Left renal cortex interstitium (tissue), 4 donors: ENCODE measurements at places on chromosomes 3 and 15.
A peak's percentile ranks its signal among the peaks of the same experiment; 100 is the strongest.

- no peak for DNase-seq
Observed at GRCh38 chr15:57290187-57290586, 86.1 kb upstream of the CGNL1 start.

DNA sequence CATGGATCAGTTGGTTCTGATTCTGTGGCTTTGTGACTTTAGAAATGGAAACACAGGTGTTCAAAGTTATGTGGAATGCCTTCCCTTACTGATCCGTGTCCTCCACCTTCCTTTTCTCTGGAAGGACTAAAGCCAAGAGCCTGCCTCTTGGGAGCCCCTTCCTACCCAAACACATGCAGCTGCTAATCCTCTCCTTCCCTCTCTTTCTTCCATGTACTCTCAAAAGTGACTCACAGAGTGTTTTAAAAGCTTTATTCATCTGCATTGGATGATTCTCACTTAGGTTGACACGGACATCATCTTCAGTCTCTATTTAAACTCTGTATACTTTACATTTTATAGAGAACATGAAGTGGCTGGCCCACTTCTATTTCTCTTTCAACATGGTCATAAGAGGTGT lies 856.5 kb upstream of the ARPP21 start:
- no peak for DNase-seq

- no peak for DNase-seq
Observed at GRCh38 chr3:152243301-152243711, 25.4 kb upstream of the MBNL1 start.

GRCh38 chr3:69339760-69340159 lies 46.1 kb downstream of the FRMD4B start:
- DNase-seq: no peak

- no peak for DNase-seq
Observed at GRCh38 chr3:185469542-185469941, 29.3 kb downstream of the TMEM41A start.

GRCh38 chr15:71239592-71240364 lies 124.5 kb downstream of the THSD4 start:
- DNase-seq: no peak

GRCh38 chr15:99508311-99508645 lies 57.5 kb upstream of the MEF2A start:
- DNase-seq: no peak

DNA sequence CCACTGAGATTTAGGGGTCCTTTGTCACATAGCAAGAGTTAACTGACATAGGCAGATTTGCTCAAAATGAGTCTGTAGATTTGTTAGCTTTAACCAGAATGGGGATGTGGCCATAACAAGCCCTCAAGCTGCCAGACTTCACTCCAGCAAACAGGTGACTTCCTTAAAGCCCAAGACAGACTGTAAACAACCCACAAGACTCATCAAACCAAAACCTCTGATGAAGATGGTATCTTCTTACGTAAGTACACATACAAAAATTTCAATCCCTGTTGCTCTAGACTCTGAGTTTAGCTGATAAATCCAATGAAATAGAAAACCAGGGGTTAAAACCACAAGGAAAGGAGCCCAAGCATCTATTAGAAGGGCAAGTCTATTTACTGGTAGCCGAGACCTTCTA lies 18.2 kb upstream of the ZBTB20 start:
- DNase-seq: no peak

GRCh38 chr3:152218602-152219001 lies 50.1 kb upstream of the MBNL1 start:
- DNase-seq: no peak

DNA sequence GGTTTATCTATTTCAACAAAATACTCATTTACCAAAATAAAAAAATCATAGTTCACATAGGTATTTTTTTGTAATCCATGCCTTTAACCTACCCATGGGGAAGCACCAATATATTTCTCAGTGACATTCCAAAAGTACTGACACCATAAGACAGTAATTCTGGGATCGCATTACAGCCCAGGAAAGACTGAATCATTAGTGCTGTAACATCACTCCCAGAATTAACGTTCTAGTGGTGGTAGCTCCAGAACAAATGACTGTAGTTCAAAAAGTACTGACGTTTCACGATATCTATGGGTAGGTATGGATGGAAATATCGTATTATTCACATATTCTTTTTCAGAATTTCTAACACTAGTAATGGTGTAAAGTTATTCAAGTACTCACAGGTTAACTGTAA lies 54.3 kb upstream of the NEK10 start:
- DNase-seq: no peak

- DNase-seq: no peak
Observed at GRCh38 chr3:108180194-108180593, 42.0 kb downstream of the IFT57 start.

DNA sequence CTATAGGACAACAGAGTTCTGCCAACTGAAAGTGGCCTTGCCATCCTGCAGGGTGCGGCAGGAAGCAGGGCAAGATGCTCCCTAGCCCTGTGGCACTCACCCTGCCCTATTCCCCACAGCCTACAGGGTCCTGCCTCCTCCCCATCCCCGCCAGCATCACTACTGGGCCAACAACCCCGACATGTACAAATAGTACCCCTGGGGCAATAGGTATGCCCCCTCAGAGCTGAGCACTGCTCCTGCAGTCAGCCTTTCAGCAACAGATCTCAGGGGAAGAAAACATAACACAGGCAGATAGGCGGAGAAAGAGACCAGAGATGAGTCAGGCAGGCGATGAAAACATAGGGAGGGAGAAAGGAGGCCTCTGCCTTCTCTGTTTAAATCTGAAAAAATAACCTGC lies 74.7 kb downstream of the XXYLT1 start:
- DNase-seq: no peak

- DNase-seq: no peak
Observed at GRCh38 chr3:130968221-130968620, 58.4 kb downstream of the ASTE1 start.

DNA sequence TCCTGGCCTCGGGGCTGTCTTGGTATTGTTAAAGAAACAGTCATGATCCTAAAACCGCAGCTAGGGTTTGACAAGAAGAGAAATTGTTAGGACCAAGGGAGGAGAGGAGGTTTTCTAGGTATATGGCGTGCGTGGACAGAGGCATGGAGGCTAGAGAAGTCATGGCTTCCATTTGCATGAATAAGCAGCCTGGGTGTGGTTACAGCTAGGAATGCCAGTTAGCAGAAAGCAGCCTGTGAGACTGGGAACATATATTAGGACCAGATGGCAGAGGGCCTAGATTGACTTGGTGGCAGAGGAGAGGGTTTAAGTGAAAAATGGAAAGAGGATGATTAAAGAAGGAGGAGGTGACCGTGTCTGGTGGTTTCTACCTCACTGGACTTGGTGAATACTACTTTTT lies 573.6 kb upstream of the ARRDC4 start:
- no peak for DNase-seq

- no peak for DNase-seq
Observed at GRCh38 chr3:104323226-104323625, 1043.5 kb upstream of the ALCAM start.

GRCh38 chr15:55239440-55240124 lies 42.8 kb upstream of the RSL24D1 start:
- no peak for DNase-seq

DNA sequence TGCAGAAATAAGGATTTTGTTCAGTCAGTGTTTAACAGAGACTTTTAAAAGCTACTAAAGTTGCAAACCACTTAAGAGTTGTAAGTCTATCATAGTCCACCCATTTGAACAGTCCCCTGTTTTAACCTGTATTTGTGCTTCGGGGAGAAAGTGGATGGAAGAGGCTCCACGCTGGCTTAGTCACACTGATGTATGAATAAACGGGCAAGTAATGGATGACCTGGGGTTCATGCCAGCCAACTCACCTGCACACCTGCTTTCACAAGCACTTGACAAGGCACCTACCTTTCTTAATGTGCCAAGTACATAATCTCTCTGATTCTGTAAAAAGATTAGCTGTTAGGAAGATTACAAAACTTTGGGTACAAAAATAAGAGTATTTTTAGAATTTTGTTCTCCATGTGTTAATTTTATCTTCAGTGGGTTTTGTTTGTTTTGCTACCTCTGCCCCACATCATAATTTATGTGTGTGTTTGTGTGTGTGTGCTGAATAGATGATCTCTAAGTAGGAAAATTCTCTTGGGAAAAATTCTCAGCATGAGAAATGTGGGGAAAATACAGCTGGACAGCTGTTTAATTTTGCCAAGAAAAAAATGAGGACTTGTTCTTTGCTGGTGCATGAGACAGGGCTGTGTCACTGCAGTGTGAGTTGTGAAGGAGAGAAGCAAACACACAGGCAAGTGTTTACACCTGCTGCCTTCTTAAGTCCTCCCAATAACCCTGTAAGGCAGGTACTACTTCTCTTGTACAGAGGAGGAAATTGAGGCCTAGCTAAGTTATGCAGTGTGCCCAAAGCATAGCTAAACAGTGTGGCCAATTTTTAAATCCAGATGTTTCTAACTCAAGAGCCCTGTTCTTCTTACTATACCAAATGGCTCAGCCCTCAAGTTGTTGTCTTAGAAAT lies 181.2 kb upstream of the IL12A start:
- DNase-seq: no peak

- DNase-seq: no peak
Observed at GRCh38 chr15:29135309-29135657, 134.3 kb downstream of the NSMCE3 start.

DNA sequence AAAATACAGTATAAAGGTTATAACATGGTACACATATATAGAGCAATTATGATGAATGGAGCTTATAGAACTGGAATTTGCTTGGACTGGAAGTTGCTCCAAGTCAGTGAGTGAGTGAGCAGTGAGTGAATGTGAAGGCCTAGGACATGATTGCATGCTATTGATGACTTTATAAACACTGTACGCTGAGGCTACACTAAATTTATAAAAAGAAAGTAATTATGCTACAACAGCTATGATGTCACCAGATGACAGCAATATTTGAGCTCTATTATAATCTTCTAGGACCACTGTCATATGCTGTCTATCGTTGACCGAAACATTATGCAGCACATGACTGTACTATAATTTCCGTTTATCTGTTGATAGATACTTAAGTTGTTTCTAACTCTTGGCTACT lies 463.3 kb downstream of the EPHA6 start:
- no peak for DNase-seq

DNA sequence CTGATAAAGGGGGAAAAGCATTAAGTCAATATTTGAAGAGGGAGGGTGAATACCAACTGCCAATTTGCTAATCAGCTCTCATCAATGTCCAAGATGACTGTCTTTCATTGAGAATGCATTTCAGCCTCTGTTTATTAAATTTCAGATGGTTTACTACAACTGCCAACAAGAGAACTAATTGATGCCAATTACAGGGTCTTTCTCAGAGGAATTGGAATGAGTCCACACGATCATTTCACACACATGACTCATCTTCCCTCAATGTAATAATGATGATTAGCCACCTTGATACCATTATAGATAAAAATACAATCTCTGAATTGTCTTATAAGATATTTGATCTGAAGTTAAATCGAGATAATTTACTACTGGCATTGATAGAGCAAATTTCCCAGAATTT lies 1274.4 kb downstream of the ROBO2 start:
- no peak for DNase-seq

DNA sequence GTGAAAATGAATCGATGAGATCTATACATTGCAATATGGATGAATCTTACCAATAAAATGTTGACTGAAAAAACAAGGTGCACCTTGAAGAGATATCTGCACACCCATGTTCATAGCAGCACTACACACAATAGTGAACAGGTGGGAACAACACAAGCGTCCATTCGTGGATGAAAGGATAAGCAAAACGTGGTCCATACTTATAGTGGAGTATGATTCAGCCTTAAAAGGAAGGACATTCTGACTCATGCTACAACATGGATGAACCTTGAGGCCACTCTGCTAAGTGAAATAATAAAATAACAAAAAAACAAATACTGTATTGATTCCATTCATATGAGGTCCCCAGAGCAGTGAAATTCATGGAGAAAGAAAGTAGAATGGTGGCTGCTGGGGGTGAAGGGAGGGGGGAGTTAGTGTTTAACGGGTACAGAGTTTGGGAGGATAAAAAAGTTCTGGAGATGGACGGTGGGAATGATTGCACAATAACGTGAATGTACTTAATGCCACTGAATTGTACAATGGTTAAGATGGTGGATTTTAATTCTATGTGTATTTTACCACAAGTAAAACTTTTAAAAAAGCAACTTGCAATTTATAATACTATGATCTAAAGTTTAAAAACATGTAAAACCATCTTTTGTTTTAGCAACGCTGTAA lies 35.6 kb downstream of the IQSEC1 start:
- DNase-seq: no peak

DNA sequence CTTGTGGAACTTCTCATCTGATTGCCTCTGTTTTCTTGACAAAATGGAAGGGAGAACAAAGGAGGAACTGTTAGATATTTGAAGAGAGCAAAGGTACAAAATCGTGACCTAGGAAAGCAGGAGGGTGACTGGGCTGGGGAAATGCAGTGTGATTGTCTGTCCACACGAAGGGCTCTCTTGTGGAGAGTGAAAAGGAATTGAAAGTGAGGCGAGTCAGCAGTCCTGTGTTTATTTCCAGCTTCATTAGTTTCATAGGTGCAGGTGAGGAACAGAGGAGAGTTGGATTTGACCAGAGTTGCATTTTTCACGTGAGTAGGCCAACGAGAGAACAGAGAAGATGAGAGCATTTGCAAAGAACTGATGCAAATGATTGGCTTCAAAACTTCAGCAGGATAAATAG lies 336.4 kb upstream of the SATB1 start:
- DNase-seq: no peak

GRCh38 chr15:74179983-74180880 lies 6.7 kb downstream of the ISLR start:
- no peak for DNase-seq

DNA sequence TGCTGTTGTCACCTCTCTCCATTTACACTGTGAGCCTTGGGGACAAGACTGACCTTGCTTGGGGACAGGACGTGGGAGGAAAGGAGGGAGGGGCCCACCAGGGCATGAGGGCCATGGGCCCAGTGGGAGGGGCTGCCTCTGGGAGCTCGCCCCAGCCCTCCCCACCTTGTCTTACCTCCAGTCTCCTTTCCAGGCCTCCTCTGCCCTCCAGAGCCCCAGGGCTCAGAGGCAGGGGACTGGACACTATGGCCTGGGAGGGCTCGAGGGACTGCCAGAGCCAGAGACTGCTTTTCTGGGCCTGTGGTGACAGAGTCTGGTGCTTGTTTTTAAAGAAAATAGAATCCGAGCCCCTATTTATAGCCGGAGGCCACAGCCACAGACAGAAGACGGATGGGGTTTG lies 10.2 kb downstream of the CSPG4 start:
- DNase-seq: no peak

- DNase-seq: no peak
Observed at GRCh38 chr15:90924375-90924774, 8.0 kb downstream of the HDDC3 start.

DNA sequence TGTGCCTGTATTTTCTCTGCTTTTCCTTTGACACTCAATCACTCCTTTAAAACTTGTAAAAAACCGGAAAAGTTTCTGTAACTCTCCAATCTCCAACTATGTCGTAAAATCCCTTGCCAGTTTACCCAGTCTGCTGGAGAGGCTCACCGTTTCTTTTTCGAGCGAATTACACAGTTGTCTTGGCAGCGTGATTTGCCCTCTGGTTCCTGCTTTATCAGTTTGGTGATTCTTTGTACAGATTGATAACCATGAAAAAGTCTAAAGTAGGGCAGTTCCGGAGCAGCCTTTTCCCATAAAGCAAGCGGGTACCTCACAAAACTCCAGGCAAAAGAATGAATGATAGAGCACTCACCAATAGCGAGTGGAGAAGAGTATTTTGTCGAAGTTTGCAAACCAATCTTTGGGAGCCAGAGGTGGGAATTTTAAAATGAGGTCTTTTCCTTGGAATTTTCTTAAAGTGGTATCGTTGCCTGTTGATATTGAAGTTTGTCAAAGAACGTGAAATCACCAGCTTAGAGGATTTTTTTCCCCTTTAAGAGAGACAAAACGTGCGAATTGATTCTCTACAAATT lies at the start of gene TTC23:
Gene TTC23, minus strand, starts transcription at position 312 of the 572 bp plus-strand sequence. CDS start 20,869 bp downstream, outside the sequence.
- DNase-seq: peak; percentile 85

GRCh38 chr3:127674790-127675189 lies 2.0 kb downstream of the ABTB1 start:
- DNase-seq: no peak
